Neural crest cell (in vitro differentiated cells): ENCODE measurements at places on chromosomes 1 and 21. TPM values are rescaled to one million over a fixed set of nuclear protein-coding genes. Genes with fewer than 3 reads are reported as not detected.
A peak's percentile ranks its signal among the peaks of the same experiment; 100 is the strongest.

CBR3 gene
- total RNA-seq = 2.1 and 2.8 TPM in 2 replicates

LHX8 gene
- total RNA-seq = not detected in 2 replicates

PTPRC gene
- not detected in 2 replicates for total RNA-seq

FCRL2 gene
- total RNA-seq = not detected in 2 replicates

ZNF593OS gene
- not detected in 2 replicates for total RNA-seq

GRCh38 chr1:208132287-208132882, 111.8 kb downstream of the PLXNA2 start:
- H3K36me3 ChIP-seq = no peaks in the 10 kb centered on the region
- no peak overlapping the region for H3K27ac ChIP-seq
- H3K27me3 ChIP-seq = peaks cover 7% of the 10 kb centered on the region
- peaks cover 22% of the 10 kb centered on the region for H3K4me1 ChIP-seq

GRCh38 chr1:115251340-115251748, 86.7 kb downstream of the NGF start:
- no peak overlapping the region for H3K4me3 ChIP-seq
- H3K27me3 ChIP-seq = no peaks in the 10 kb centered on the region
- no peaks in the 10 kb centered on the region for H3K4me1 ChIP-seq
- DNase-seq = no peak
- H3K36me3 ChIP-seq = no peaks in the 10 kb centered on the region
- H3K27ac ChIP-seq = no peak overlapping the region

DNA sequence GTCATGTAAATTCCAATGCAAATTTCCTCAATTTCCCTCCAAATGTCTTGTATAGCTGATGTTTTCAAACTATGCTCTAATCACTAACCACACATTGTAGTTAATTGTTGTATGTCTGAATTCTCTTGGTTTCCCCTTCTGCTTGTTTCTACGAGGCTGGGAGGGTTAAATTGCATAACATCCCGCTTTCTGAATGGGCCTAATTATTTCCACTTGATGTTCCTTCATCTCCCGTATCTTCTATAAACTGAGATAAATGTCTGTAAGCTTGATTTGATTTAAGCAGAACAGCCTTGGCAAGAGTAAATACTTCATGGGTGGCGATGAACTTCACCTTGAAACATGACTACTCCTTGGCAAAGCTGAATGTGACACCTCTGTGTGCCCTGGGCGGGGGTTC, 72.2 kb downstream of the SERINC2 start:
- H3K36me3 ChIP-seq = no peaks in the 10 kb centered on the region
- H3K4me3 ChIP-seq = no peak overlapping the region
- H3K27me3 ChIP-seq = peaks cover 10% of the 10 kb centered on the region

GRCh38 chr1:229030630-229031029, 240.3 kb upstream of the RAB4A start:
- no peaks in the 10 kb centered on the region for H3K36me3 ChIP-seq
- no peak overlapping the region for H3K27ac ChIP-seq
- H3K4me1 ChIP-seq = peaks cover 38% of the 10 kb centered on the region
- H3K27me3 ChIP-seq = peaks cover 12% of the 10 kb centered on the region
- no peak for DNase-seq

DNA sequence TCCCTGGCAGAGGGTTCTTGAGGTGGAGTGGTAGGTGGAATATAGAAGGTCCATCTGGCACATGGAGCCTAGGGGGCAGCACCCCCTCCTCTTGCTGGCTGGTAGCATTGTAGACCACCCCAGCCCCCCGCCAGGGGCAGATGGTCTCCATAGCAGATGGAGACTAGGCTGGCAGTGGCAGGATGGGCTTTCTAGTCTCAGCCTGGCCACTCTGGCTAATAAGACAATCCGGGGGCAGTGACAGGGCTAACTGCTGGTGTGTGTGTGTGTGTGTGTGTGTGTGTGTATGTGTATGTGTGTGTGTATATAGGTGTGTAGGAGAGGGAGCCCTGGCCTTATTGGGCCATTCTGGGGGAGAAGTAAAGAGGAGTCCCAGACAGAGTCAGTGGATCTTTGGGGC, 16.1 kb downstream of the UTP11 start:
- no peak for DNase-seq
- H3K27me3 ChIP-seq = peaks cover 3% of the 10 kb centered on the region
- H3K4me1 ChIP-seq = peaks cover 31% of the 10 kb centered on the region
- peak overlapping the region; percentile 78 for H3K4me3 ChIP-seq
- no peaks in the 10 kb centered on the region for H3K36me3 ChIP-seq

GRCh38 chr1:235928197-235928596, 61.5 kb upstream of the LYST start:
- H3K27ac ChIP-seq = no peak overlapping the region
- DNase-seq = no peak
- no peak overlapping the region for H3K4me3 ChIP-seq
- no peaks in the 10 kb centered on the region for H3K27me3 ChIP-seq

DNA sequence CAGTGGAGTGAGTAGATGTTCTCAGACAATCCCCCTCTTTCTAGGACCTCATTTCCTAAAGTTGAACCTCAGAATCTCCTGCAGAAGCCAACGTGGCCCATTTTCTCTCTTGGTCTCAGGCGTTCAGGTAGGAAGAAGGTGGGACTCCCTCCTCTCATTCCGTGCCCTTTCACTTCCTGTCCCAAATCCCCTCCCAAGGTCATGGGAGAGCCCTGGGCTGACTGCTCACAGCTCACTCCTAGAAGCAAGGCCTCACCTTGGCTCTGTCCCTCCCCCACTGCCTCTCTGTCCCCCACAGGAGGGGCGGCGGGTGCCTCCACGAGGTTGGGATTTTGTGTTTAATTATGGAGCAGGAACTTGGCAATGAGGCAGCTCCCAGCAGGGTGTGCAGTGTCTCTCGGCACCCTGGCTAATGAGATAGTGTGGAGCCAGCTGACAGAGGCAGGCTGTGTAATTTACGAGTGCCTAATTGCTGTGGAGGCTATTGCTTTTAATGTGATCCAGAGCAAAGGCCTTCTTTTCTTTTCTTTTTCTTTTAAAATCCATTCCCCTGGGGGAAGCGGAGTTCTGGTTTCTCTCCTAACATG, 9.1 kb upstream of the CDK18 start:
- no peak overlapping the region for H3K4me3 ChIP-seq
- H3K4me1 ChIP-seq = peaks cover 25% of the 10 kb centered on the region
- peaks cover 5% of the 10 kb centered on the region for H3K27me3 ChIP-seq
- H3K27ac ChIP-seq = no peak overlapping the region

- no peaks in the 10 kb centered on the region for H3K36me3 ChIP-seq
- H3K27ac ChIP-seq = no peak overlapping the region
- no peak for DNase-seq
- H3K4me1 ChIP-seq = peaks cover 6% of the 10 kb centered on the region
- no peak overlapping the region for H3K4me3 ChIP-seq
- peaks cover 4% of the 10 kb centered on the region for H3K27me3 ChIP-seq
Measured at GRCh38 chr1:40162753-40163441, 1.7 kb downstream of the RLF start.

DNA sequence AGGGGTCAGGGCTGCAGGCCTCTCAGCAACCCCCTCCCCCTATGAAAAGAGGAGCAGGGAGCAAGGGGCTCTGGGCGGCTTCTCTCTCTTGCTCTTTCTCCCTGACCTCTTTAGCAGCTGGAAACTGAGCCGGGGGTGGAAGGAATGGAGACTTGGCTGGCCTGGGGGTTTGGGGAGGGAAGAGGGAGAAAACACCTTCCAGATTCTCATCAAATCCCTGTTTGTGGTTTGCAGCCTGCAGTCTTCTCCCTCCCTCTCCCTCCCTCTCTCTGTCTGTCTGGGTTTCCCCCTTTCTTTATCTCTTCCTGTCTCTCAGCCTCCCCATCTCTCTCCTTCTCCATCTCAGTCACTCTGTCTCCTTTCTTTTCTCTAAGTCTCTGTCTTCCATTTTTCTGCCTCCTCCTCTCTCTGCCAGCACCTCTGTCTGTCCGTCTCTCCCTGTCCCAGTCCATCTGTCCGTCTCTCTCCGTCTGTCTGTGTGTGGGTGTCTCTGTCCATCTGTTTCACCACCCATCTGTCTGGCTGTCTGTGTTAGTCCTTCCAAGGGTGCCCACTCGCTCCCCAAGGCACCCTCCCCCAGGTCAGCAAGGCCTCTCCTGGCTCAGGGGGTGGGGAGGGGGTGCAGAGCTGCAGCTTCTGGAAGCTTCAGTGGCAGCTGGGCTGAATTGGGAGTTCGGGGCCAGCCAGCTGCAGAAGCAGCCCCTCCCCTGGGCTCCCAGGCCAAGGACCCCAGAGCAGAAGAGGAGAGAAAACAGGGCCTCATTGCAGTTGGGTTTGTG, 6.2 kb downstream of the AHDC1 start:
- H3K4me3 ChIP-seq = no peak overlapping the region
- no peaks in the 10 kb centered on the region for H3K36me3 ChIP-seq
- DNase-seq = no peak
- H3K27me3 ChIP-seq = peaks cover 2% of the 10 kb centered on the region

DNA sequence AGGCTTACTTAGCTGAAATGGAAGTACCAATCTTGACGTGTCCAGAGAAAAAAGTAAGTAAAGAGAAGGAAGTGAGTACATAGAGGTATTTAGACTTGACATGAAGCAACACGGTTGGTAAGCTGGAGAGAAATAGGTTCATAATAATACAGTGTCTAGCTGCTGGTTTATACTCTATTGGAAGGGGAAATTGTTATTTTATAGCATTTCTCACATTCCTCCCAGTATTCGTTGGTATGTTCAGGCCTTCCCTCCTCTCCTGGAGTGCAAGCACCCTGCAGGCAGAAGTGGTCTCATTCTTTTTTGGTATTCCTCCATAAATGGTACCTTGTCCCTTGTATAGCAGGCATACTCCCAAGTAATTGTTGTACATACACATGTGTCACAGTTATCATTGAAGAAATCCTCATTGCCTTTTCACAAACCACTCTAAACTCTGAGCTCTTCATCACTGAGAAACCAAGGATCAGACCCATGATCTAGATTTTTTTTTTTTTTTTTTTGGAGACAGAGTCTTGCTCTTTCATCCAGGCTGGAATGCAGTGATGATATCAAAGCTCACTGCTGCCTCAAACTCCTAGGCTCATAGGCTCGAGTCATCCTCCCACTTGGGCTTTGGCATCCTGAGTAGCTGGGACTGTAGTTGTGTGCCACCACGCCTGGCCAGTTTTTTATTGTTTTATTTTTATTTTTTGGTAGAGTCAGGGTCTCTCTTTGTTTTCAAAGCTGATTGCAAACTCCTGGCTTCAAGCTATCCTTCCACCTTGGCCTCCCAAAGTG, 9.8 kb upstream of the IPO9 start:
- no peak overlapping the region for H3K4me3 ChIP-seq
- peaks cover 33% of the 10 kb centered on the region for H3K36me3 ChIP-seq
- no peak for DNase-seq
- H3K4me1 ChIP-seq = no peaks in the 10 kb centered on the region
- H3K27me3 ChIP-seq = no peaks in the 10 kb centered on the region

- H3K4me3 ChIP-seq = no peak overlapping the region
- no peaks in the 10 kb centered on the region for H3K27me3 ChIP-seq
- H3K27ac ChIP-seq = no peak overlapping the region
- H3K4me1 ChIP-seq = peaks cover 44% of the 10 kb centered on the region
Measured at GRCh38 chr1:39397487-39397886, 93.9 kb upstream of the BMP8A start.

GRCh38 chr1:153769221-153769620, 6.0 kb upstream of the SLC27A3 start:
- no peak overlapping the region for H3K4me3 ChIP-seq
- DNase-seq = no peak
- H3K36me3 ChIP-seq = peaks cover 5% of the 10 kb centered on the region

DNA sequence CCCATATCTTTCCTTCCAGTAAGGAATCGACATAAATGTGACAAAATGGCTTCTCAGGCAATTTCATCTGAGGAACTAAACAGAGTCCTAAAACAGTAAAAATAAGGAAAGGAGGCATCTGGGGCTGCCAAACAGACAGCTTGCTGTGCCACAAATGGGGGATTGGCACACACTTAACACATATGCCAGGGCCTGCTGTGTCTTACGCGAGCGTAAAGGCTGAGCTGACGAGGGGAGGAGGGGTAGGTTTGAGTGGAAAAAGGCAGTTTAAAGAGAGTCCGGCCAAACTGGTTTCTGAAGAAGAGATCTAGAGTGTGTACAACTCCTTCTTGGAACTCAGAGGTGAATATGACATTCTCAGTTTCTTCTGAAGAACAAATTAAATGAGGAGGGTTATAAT, 244.1 kb upstream of the MAP1LC3C start:
- H3K4me3 ChIP-seq = no peak overlapping the region
- H3K4me1 ChIP-seq = peaks cover 16% of the 10 kb centered on the region
- no peaks in the 10 kb centered on the region for H3K36me3 ChIP-seq
- no peak for DNase-seq
- no peaks in the 10 kb centered on the region for H3K27me3 ChIP-seq
- H3K27ac ChIP-seq = peak overlapping the region; percentile 14

DNA sequence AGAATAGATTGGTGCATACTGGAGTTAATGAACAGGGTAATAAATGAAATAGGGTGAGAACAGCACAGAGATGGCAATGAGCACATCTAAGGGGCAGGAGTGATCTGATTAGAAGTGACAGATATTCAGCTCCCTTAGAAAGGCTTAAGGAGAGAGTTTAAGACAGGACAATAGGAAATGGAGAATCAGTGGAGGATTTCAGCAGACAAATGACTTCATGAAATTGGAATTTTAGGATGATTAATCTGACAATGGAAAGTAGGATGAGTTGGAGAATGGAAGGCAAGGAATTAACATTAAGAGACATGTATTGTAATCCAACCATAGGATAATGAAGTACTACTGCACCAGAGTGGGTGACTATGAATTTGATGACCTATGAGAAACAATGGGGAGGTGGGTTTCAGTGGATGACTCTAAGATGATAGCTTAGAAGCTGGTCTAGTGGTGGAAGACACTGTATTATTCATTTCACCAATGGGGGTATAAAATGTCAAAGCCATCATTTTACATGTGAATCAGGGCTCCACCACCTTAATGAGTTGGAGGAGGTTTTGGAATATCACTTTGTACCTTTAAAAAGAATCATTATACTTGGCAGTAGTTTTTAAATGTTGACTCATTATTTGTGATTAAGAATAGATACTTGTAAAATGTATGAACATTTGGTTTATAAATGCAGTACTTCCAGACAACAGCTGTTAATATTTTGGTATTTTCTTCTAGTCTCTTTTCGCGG, 139.1 kb downstream of the PLA2G4A start:
- H3K27ac ChIP-seq = no peak overlapping the region
- H3K4me3 ChIP-seq = no peak overlapping the region
- no peaks in the 10 kb centered on the region for H3K36me3 ChIP-seq
- no peak for DNase-seq
- H3K27me3 ChIP-seq = no peaks in the 10 kb centered on the region

DNA sequence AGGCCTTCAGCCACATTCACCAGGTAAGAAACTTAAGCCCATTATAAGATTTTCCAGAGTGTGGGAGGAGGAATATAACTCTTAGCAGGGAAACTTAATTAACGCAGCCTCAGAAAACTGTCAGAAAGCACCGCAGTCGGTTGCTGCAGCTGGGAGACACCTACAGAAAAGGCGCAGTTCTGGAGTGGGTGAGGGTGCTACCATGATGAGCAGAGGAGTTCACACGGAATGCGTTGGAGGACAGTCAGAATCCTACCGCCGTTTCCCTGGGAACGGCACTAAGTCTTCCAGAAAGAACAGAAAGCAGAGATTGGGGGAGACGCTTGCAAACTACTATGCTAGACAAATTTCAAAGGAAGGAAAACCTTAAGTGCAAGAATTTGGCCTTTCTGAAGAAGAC, 6.4 kb downstream of the ACTN2 start:
- H3K4me3 ChIP-seq = no peak overlapping the region
- no peak for DNase-seq
- peaks cover 28% of the 10 kb centered on the region for H3K27me3 ChIP-seq

GRCh38 chr1:60367532-60367931, 294.0 kb upstream of the C1orf87 start:
- H3K27me3 ChIP-seq = no peaks in the 10 kb centered on the region
- no peak overlapping the region for H3K4me3 ChIP-seq
- no peak overlapping the region for H3K27ac ChIP-seq
- H3K4me1 ChIP-seq = peaks cover 6% of the 10 kb centered on the region
- no peaks in the 10 kb centered on the region for H3K36me3 ChIP-seq
- no peak for DNase-seq

GRCh38 chr1:117683571-117684285, 77.9 kb downstream of the TENT5C start:
- no peaks in the 10 kb centered on the region for H3K27me3 ChIP-seq
- no peak overlapping the region for H3K27ac ChIP-seq
- no peaks in the 10 kb centered on the region for H3K4me1 ChIP-seq
- no peak overlapping the region for H3K4me3 ChIP-seq
- no peak for DNase-seq
